ENCODE measurements at places on chromosomes 1 and 21.

DNA sequence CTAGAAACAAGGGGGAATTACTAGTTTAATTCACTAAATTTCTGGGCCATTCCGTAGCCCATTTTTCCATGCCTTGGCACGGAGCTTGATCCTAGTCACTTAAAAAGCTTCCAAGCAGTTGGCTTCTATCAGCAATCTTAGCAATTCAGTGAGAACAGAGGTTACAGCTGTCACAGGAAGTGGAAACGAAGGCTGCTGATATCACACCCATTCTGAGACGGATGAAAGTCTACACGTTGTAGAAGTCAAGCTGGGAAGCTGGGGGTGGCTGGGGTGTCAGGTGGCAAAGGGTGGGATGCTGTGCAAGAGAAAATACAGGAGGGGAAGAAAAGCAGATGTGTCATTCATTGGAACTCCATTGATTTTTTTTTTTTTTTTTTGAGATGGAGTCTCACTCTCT is 11.8 kb upstream of the STMN1 start:
- DNase-seq = no peak

GRCh38 chr1:162695687-162696086 is 63.4 kb downstream of the DDR2 start:
- DNase-seq = no peak

DNA sequence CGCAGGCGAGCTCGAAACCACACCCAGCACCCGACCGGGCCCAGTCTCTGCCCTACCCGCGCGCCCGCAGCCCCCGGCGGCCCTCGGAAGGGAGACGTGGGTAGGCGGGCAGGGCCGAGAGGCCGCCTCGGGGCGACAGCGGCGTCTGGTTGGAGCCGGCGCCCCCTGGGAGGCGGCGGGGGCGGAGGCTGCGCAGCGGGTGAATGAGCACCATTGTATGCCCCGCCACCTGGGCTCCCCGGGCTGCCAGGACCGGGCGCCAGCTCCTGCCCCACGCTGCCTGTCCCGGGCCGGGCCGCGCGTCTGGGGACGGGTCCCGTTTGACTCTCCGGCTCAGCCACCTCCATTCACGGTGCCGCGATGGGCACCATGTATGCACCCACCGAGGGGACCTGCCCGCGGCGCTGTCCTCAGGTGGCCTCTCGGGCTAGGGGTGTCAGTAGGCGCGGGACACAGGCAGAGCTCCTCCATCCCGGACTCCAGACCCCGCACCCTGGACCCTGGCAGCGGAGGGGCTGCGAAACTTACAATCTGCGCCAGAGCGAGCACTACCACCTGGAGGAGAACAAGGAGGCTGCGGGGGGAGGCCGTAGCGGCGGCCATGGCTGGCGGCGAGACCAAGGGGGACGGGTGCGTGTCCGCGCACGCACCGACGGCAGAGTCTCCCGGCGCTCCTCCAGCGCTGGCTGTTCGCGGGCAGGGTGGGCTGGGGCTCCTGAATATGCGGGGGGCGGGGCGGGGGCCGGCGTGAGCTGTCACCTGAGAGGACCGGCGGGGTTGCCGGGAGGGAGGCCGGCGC is at the start of gene COL9A2:
COL9A2 (minus strand) TSS at position 692 of the 799 bp plus-strand sequence; CDS start at position 603, 89 bp downstream.
- peak; percentile 65 for DNase-seq

- no peak for DNase-seq
Observed at GRCh38 chr21:37337831-37338230, 28.7 kb upstream of the DYRK1A start.

- no peak for DNase-seq
Observed at GRCh38 chr1:64597113-64597512, 127.2 kb downstream of the CACHD1 start.

DNA sequence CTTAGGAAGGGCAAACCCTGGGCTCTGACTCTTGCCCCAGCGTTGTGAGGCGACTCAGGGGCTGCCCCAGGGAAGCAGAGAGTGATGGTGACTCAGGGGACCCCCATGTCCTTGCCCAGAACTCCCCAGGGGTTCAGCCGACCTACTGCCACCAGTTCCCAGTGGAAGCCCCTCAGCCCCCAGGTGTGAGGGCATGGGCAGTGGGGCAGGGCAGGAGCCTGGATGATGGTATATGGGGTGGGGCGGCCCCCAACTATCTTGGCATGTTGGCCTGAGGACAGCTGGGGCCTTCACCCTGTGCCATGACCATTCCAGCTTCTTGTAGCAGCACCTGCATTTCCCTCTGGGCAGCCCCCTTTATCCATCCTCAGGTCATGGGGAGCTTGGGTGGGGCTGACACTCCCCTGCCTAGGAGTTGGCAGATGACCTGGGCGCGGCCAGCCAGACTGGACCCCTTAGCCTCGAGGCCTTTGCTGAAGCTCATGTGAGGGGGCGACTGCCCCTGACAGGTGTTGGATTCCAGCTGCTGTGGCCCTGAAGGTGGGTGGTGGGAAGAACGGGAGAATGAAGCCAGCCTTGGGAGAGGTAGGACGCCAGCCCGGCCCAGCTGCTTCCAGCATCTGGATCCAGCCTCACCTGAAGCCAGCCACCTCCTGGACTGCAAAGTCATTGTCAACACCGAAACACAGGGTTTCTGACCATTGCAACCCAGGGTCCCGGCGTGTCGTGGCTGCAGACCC is 1.8 kb upstream of the FNDC10 start:
- DNase-seq = no peak

GRCh38 chr1:77579547-77579946 is 102.9 kb downstream of the ZZZ3 start:
- no peak for DNase-seq

DNA sequence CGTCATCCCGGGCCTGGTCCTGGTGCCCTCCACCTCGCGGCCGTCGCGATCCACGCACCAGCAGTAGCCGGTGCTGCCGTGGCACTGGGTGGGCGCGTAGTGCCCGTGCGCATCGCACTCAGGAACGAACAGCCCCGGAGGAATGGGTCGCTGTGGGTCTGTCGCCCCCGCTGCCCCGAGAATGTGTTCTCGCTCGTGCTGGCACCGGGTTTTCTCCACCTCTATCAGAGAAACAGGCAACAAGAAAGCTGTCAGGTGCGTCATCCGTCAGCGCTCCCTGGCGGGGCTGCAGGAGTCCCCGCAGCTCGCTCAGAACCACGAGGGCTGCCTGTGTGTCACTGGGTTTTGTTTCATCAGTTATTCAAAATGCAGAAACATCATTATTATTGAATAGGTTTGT is 71.2 kb downstream of the NID1 start:
- DNase-seq = no peak

DNA sequence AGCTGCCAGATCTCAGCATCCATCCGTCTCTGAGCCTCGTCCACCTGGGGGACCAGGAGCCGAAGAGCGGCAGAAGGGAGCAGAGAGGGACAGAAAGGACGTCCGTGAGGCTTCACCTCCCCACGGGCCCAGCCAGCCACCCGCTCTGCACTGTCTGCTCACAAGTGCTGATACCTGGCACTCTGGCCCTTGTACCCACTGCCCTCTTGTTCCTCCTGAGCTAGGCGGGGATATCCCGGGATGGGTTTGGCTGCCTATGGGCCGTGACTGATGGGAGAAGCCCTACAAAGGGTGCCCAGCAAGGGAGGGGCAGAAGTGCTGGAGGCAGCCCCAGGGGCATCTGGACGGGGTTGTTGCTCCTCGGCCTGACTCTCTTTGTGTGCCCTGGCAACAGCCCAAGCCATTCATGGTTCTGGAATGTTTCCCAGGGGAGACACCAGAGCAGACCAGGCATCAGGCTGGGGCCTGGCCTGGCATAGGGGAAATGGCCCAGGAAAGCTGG is 57.6 kb downstream of the LDLRAD2 start:
- DNase-seq = peak; percentile 68

GRCh38 chr1:24526940-24527542 is 24.4 kb downstream of the RCAN3 start:
- DNase-seq = no peak

DNA sequence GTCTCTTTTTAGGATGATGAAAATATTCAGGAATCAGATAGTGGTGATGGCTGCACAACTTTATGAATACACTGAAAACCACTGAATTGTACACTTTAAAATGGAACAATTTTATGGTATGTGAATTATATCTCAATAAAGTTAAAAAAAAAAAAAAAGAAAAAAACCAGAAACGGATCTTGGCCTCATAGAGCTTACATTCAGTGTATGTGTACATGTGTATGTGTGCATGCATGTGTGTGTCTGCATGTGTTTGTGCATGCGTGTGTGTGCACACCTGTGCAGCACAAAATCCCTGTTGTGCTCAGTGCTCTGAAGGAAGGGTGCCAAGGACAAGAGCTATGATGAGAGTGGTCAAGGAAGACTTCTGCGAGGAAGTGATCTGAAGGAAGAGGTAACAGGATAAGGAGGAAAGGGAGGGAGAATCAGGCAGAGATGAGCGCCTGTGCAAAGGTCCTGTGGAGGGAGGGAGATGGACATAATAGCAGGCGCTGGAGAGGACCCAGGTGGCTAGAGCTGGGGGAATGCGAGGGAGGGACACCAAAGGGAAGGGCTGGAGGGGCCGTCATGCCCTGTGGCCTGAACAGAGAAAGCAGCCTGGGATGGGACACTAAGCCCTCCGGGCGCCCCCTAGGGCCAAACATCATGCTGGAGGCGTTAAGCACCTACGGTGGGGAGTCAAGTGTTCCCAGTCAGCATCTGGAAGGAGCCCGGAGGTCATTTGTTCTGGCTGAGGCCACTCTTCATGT is 25.2 kb downstream of the NKAIN1 start:
- DNase-seq = no peak

GRCh38 chr1:1422465-1423244 is 1.6 kb upstream of the ANKRD65 start:
- no peak for DNase-seq

DNA sequence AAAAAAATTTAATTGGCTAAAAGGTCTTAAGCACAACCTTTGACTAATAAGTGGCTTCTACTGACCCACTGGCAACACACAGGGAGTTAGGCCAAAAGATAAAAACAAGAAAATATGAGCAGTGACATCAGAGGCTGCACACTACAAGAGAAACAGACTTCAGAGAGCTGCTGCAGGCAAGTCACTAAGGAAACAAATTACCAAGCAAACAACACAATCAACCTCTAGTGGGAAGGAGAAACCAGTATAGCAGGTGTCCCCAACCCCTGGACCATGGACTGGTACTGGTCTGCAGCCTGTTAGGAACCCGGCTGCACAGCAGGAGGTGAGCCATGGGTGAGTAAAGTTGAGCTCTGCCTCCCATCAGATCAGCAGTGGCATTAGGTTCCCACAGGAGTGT is 20.8 kb upstream of the ENSA start:
- no peak for DNase-seq

- DNase-seq = no peak
Observed at GRCh38 chr1:89649783-89650182, 16.9 kb downstream of the LRRC8C start.

DNA sequence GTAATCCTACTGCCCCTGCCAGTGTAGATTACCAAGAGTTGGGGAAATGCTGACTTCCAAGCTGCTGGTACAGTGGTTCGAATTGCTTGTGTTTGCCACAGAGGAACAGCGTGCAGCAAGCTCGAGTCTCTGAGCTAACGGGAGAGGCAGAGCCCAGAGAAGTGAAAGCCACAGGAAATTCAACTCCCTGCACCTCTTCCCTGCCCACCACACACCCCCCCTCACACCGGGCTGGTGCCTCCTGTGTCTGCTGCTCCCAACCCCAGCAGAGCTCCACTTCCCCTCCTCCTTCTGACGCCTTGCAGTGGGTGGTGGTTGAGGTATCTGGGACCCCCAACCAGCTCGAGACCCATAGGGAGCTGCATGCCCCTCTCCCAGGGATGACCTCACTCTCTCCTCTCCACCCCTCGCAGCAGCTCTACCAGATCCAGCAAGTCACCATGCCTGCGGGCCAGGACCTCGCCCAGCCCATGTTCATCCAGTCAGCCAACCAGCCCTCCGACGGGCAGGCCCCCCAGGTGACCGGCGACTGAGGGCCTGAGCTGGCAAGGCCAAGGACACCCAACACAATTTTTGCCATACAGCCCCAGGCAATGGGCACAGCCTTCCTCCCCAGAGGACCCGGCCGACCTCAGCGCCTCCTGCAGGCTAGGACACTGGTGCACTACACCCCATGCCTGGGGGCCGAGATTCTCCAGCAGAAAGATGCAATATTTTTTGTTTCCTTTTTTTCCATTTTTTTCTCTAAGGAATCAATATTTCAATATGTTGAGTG is 13.1 kb upstream of the KCNQ4 start:
- DNase-seq = no peak

DNA sequence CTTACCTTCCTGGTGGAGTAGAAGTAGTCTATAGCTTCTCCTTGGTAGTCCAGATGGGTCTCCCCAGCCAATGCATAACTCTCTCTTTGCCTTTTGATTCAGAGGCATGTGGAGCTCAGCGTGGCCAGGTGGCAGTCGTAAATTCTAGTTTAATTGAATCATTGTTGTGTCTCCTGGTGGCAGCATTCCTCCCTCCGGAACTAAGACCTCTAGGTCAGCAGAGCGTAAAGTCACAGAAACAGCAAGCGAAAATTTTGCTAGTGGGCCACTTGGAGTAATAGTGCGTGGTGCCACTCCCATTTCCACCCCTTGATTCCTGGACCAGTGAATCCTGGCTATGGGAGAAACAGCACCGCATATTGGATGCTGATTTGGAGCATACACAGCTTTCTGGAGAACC is 3.9 kb upstream of the TMPRSS2 start:
- no peak for DNase-seq

DNA sequence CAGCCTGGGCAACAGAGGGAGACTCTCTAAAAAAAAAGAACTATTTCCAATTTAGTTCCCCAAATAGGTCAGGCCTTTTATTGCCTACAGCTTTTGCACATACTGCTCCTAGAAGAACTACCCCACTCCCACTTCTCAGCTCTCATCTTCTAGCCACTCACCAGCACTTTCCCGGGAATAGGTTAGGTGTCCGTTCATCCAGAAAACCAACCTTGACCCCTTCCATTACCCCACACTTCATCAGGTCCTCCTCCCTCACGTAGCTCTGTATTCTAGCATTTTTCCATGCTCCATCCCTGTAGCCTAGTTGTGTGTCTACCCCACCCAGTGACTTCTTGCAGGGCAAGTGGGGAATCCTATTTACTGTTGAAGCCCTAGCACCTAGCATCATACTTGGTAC is 42.6 kb downstream of the C8B start:
- DNase-seq = no peak

GRCh38 chr1:41493117-41493536 is 8.6 kb upstream of the EDN2 start:
- no peak for DNase-seq

DNA sequence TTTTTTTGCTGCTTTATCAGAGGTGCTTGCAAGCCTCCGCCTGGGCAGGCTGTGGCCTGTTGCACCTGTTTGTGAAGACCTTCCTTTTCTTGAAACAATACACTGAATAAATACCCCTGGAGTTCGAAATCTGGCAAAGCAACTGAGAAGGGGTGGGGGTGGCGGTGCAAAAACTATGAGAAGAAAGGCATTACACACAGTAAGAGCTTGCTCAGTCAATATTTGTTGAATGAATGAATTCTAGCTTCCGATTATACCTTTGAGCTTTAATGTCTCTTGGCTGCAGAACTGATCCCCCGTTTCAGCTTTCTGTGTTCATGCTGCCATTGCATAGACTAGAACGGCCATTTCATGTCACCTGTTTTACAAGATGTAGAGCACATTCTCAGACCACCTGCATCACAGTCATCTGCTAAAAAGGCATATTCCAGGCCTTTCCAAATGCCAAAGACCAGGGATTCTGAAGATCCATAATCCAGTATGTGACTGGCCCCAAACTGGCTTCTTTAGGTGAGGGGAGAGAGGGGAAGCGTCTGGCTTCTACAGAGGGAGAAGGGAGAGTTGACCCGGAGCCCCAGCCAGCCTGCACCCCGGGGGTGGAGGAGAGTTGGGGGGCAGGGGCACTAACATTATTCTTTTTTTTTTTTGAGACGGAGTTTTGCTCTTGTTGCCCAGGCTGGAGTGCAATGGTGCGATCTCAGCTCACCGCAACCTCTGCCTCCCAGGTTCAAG is 111.5 kb downstream of the ETS2 start:
- peak; percentile 79 for DNase-seq

- no peak for DNase-seq
Observed at GRCh38 chr1:17110555-17110926, 8.7 kb downstream of the PADI2 start.
